ENCODE measurements at places on chromosomes 5 and 9. TPM values are rescaled to one million over a fixed set of nuclear protein-coding genes. Genes with fewer than 3 reads are reported as not detected.

NUTM2F gene
- not detected for total RNA-seq

CMYA5 gene
- under 0.01 TPM for total RNA-seq

DMRT3 gene
- total RNA-seq, result not detected

PCDHGB3 gene
- total RNA-seq, result 3.8 TPM

MEIKIN gene
- total RNA-seq, result not detected

SIT1 gene
- total RNA-seq, result not detected

NCS1 gene
- 12.2 TPM for total RNA-seq

SLC35A4 gene
- total RNA-seq, result 27.9 TPM

DNAJA1 gene
- 111 TPM for total RNA-seq

HTR1A gene
- not detected for total RNA-seq

STKLD1 gene
- 0.26 TPM for total RNA-seq

ALDH1A1 gene
- total RNA-seq, result 2,886 TPM

ASB6 gene
- 9.2 TPM for total RNA-seq

ELAVL2 gene
- 0.25 TPM for total RNA-seq

GABRA6 gene
- total RNA-seq, result not detected

EFNA5 gene
- total RNA-seq, result 101 TPM

C5orf52 gene
- not detected for total RNA-seq

ACOT12 gene
- total RNA-seq, result not detected

TSLP gene
- total RNA-seq, result under 0.01 TPM

P4HA2 gene
- total RNA-seq, result 29.8 TPM

PPP3R2 gene
- not detected for total RNA-seq

LRRC14B gene
- total RNA-seq, result not detected

PCDHB6 gene
- total RNA-seq, result 0.13 TPM

PRR7 gene
- 2.2 TPM for total RNA-seq

CDH18 gene
- under 0.01 TPM for total RNA-seq

LHX3 gene
- not detected for total RNA-seq

GAS1 gene
- total RNA-seq, result 0.77 TPM

KIF24 gene
- 1.6 TPM for total RNA-seq

CDKN2A gene
- 4.2 TPM for total RNA-seq

PLPP7 gene
- total RNA-seq, result 2.3 TPM

OSMR gene
- 11.3 TPM for total RNA-seq

PTPDC1 gene
- 3.6 TPM for total RNA-seq
